ENCODE measurements at places on chromosomes 5 and 9. TPM values are rescaled to one million over a fixed set of nuclear protein-coding genes. Genes with fewer than 3 reads are reported as not detected.

CDH6 gene
- 0.09 TPM for total RNA-seq

CCNJL gene
- total RNA-seq: 11.1 TPM

DMRT2 gene
- not detected for total RNA-seq

TSTD2 gene
- total RNA-seq: 11.2 TPM

SPEF2 gene
- total RNA-seq: 1.5 TPM

TYRP1 gene
- total RNA-seq: not detected

FBP2 gene
- total RNA-seq: 0.06 TPM

All from A549 treated with Hydrocortisone at 1 μM for 4 hours (cell line).